ENCODE measurements at places on chromosomes 5 and 9.

GRCh38 chr5:94505327-94506068, 112.9 kb downstream of the KIAA0825 start:
- DNase-seq, result no peak

GRCh38 chr5:9230355-9230754, 315.5 kb downstream of the SEMA5A start:
- no peak for DNase-seq

DNA sequence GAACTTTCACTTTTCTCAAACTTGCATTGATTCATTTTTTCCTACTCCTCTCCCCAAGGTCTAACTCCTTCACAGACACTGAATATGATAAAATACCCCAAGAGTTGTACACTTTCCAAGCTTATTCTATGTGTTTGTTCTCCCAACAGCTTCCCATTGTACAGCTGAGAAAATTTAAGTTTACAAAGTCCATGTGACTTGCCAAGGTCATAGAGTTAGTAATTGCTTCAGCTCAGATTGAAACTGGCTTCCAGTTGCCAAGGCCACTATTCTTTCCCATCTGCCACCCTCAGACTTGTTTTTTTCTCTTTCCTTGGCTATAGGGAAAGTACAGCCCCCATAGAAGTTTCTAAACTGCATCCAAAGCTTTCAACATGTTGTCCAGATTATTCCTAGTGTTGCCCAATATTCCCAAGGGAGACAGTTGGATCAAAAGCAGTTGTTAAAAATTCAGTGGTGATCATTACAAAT, 34.8 kb downstream of the TNFSF8 start:
- no peak for DNase-seq

- DNase-seq, result no peak
These were observed 108.5 kb downstream of the UBAP2 start for GRCh38 chr9:33939924-33940874.

- peak; percentile 75 for DNase-seq
These were observed 8.6 kb downstream of the RUFY1 start for GRCh38 chr5:179558932-179559283.

- DNase-seq, result no peak
These were observed 952.0 kb downstream of the NR2F1-AS1 start for GRCh38 chr5:92629000-92629399.

GRCh38 chr9:117882171-117882570, 178.0 kb downstream of the TLR4 start:
- no peak for DNase-seq
